Mucosa of descending colon (tissue), 3 donors: ENCODE measurements at places on chromosomes 4 and X. TPM values are rescaled to one million over a fixed set of nuclear protein-coding genes. Genes with fewer than 3 reads are reported as not detected.

- no peak for DNase-seq
Measured at GRCh38 chr4:150242820-150243458, 164.7 kb downstream of the DCLK2 start.

DNA sequence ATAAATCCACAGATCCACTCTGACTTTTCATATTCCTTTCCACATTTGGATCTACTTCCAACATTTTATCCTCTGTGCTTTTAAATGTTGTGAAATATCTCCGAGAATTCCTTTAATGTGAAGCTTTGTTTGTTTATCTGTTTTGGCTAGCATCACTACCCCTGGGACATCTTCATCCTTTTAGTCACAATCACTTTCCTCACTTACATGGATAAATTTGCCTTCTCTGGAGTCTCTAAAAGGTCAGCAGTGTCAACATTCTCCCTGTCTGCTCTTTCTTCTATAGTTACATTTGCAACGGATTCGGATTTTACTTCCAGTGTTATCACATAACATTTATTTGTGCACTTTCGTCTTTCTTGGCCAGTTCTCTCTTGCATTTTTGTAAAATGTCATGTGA is 34.2 kb upstream of the LRAT start:
- DNase-seq, result no peak

DNA sequence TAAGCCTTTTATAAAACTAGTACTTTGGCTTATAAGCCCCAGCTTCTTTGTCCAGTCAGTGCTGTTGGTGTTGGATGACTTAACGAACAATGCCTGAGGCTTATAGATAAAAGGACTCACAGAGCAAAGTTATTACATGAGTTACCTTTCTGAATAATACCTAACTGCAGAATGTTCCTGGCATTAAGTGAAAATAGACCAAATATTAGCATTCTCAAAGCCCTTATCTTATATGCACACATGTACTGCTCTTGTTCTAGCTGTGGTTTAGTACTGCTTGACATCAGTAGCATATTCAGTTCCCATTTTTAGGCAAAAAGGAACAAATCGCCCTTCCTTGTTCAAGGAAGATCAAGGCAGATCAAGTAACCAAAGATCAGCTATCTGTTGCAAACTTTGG is 131.6 kb downstream of the ZNF330 start:
- no peak for DNase-seq

GRCh38 chr4:175271010-175271630 is 353.0 kb downstream of the ADAM29 start:
- DNase-seq, result no peak

Gene CTAG1B
- total RNA-seq, result not detected

DNA sequence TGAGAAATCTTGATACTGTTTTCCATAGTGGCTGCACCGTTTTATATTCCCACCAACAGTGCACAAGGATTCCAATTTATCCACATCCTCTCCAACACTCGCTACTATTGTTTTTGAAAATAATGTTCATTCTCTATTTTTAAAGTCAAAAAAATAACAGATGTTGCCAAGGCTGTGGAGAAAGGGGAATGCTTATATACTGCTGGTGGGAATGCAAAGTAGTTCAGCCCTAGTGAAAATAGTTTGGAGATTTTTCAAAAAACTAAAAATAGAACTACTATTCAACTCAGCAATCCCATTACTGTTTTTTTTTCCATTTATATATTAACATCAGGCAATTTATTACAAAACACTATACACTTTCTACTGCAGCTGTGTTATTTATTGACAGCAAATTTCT is 208.7 kb downstream of the CBLL2 start:
- no peak for DNase-seq

DNA sequence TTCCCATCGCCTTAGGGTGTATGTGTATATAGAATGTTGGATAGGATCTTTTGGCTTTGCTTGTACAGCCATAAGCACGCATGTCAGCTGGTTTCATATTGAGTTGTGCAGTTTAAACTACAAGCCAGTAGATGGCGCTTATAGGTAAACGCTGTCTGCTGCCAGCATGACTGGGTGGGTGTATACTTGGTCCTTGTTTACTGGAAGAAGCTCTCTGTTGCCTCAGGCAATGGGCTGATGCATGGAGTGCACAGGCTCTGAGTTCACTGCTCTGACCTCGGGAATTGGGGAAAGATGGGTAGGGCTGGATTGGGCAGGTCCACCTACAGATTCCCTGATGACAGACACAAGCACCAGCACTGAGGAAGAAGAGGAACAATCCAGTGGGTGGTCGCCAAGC is 831.5 kb downstream of the STIM2 start:
- peak; percentile 7 for DNase-seq

DNA sequence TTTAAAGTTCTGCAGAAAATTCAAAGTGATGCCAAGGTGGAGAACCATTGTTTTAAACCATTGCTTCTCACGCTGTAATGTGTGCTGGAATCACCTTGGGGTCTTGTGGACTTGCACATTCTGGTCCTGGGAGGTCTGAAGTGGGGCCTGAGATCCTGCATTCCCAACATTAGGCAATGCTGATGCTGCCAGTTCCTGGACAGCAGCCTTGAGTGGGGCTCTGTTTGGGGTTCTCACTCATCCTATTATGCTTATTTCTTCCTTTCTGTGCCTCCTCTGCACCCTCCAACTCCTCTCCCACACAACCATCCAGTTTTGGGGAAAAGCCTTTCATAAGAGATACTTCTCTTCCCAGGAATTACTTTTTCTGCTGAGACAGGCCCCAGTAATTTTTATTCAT is 44.2 kb upstream of the RASSF6 start:
- no peak for DNase-seq

- no peak for DNase-seq
Measured at GRCh38 chr4:13309751-13310150, 174.4 kb downstream of the RAB28 start.
